CD8-positive, alpha-beta memory T cell (primary cell): ENCODE measurements at places on chromosomes 2 and 18. TPM values are rescaled to one million over a fixed set of nuclear protein-coding genes. Genes with fewer than 3 reads are reported as not detected.

- no peak for DNase-seq
Measured at GRCh38 chr2:208548700-208549099, 142.1 kb downstream of the PTH2R start.

- DNase-seq, result no peak
Measured at GRCh38 chr2:47438106-47438505, 35.1 kb downstream of the MSH2 start.

DNA sequence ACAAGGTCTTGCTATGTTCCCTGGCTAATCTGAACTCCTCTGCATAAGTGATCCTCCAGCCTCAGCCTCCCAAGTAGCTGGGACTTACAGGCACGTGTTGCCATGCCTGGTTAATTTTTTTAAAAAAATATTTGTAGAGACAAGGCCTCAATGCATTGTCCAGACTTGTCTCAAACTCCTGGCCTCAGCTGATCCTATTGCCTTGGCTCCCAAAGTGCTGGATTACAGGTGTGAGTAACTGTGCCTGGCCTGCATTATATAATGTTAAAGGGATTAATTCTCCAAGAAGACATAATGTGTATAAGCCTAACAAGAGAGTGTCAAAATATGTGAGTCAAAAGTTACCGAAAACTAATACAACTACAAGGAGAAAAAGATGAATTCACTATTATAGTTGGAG, 32.2 kb downstream of the BUB1 start:
- no peak for DNase-seq

GRCh38 chr18:65282096-65282495, 468.7 kb upstream of the CDH7 start:
- DNase-seq, result no peak

The CD226 gene
- 158 TPM for total RNA-seq
